ENCODE measurements at places on chromosomes 2 and 18.

DNA sequence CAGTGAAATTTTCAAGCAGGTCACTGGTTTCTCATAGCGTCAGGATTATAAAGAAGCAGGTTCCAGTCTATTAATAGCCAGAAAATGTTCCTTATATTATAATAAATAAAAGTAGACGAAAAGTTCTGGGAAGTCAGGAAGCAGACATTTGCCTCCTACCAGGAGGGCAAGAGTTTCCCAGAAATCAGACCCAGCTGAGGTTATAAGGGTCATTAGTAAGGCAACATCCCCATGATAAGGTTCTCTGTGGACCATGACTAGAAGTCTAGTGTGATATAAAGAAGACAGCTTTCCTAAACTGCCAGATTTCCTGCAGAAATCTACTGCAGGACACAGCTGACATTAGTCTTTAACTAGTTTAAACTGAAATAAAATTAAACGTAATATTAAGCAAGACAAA is 210.1 kb upstream of the STK17B start:
- no peak for ATAC-seq

DNA sequence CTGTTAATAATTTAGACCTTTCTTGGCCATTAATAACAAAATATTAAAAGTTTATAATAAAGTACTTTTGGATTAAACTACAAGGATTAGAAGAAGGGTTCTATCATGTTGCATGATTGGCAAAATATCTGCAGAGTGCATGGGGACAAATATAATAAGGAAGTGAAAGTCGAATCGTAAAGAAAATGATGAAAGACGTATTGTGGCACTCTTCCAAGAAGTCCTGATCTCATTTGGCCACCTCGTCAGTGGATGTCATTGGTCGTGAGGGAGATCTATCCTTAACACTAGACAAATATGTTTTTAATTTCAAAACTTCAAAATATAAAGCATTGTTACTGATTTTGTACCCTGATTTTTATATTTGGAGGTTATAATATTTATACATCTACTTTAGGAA is 197.7 kb upstream of the STON1 start:
- peak; percentile 82 for ATAC-seq

DNA sequence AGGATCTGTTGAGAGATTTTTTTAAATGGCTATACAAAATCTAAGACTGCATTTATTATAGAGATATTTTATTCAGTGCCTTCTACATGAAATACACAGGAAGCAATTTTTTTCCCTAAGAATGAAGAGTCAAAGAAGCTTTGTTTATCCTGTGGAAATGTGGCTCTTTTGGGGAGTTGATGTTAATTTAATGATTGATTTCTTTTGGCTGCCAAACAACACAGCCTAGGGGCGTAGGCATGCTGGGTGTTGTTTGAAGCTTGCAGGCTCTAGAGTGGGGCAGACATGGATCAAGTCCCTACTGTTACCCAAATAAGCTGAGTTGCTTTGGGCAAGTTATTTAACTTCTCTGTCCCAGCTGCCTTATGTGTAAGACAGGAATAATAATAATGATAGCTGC is 21.1 kb upstream of the PLEK start:
- ATAC-seq = no peak

DNA sequence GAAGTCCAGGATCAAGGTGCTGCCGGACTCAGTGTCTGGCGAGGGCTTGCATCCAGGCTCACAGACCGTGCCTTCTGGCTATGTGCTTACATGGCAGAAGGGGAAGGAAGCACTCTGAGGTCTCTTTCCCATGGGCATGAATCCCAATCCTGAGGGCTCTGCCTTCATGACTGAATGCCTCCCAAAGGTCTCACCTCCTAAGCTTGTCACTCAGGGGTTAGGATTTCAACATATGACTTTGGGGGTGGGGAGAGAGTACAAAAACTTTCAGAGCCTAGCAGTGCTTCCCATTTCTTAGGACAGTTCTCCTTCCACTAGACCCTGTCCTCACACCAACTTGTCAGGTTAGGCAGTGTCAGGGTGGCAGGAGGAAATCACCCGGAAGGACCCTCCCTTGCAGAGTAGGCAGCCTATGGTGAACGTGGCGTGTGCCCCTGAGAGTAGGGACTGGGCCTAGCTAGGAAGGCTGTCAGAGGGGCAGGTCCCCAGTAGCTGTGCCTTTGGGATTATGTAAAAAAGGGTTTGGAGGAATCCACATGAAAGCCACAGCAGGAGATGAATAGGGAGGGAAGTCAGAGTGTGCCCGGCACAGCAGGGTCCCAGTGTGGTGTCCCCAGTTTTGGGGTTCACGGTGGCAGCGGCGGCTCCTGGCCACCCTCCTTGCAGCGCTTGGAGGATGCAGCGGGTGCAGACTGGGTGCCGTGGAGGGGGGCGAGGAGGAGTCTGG is 233.3 kb downstream of the LDLRAD4 start:
- ATAC-seq = no peak

- ATAC-seq = no peak
Measured at GRCh38 chr18:45783097-45784075, 42.1 kb upstream of the SIGLEC15 start.

DNA sequence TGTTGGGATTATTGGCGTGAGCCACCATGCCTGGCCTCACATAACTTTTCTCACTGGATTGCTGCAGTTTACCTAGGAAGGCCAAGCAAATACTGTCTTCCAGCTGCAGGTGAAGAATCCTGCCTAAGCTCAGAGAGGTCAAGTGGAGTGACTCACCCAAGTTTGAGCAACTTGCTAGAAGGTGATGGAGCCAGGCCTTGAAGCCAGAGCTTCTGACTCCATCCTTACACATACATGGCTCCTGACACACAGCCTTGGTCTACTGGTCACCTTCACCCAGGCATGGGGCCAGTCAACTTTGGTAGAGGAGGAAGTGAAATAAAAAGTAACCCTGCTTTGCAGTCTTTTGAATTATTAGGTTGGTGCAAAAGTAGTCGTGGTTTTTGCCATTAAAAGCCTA is 93.5 kb downstream of the VWA3B start:
- ATAC-seq = no peak

DNA sequence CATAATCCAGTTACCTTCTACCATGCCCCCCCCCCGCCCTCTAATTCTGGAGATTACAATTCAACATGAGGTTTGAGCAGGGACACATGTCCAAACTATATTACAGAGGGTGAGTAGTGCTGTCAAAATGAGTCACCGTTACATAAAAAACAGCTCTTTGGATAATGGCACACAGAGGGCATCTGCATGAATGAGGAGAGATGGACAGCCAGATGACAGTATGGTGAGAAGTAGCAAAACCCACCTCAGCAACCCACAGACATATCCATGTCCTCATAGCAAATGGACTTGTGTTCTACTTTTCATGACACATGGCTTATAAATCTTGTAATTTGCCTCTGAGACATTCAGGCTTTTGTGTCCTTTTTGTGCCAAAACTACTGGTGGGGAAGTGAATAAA is 132.0 kb downstream of the EML6 start:
- no peak for ATAC-seq

- ATAC-seq = no peak
Measured at GRCh38 chr2:48089644-48090043, 183.3 kb upstream of the FBXO11 start.

- no peak for ATAC-seq
Measured at GRCh38 chr18:73944715-73945114, 202.9 kb downstream of the FBXO15 start.

- ATAC-seq = no peak
Measured at GRCh38 chr2:240254337-240255164, 114.1 kb upstream of the OTOS start.

DNA sequence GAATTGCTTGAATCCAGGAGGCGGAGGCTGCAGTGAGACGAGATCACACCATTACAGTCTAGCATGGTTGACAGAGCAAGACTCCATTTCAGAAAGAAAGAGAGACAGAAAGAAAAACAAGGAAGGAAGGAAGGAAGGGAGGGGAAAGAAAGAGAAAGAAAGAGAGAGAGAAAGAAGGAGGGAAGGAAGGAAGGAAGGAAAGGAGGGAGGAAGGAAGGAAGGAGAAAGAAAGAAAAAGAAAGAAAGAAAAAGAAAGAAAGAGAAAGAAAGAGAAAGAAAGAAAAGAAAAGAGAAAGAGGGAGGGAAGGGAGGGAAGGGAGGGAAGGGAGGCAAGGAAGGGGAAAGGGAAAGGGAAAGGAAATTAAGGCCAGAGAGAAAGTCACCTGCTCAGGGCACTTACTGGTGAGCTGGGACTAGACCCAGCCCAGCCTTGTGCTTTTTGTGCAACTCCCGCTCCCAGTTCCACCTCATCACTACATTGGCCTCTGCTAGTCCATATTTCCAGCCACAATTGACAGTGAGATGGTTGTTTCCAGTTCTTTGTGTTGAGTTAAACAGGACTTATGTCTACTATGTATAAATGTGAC is 35.7 kb downstream of the MOGAT1 start:
- no peak for ATAC-seq

- ATAC-seq = no peak
Measured at GRCh38 chr2:222878301-222878876, 17.6 kb downstream of the ACSL3 start.

- no peak for ATAC-seq
Measured at GRCh38 chr2:168450732-168451131, 5.3 kb upstream of the CERS6 start.

GRCh38 chr2:120669121-120669952 is 66.3 kb upstream of the GLI2 start:
- ATAC-seq = no peak

- no peak for ATAC-seq
Measured at GRCh38 chr2:5236249-5236648, 455.9 kb upstream of the SOX11 start.

DNA sequence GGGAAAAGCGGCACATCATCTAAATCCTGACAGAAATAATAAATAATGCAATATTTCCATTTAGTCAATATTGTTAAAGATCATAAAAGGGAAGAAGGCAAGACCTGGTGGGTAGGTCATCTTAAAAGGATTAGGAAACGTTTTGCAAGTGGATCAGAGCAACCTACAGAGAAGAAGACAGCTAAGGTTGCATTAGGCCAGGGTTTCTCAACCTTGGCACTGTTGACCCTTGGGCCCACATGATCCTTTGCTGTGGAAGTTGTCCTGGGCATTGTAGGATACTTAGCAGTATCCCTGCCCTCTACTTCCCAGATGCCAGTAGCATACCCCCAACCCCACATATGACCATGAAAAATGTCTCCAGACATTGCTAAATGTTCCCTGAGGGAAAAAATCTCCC is 55.0 kb downstream of the KLF7 start:
- ATAC-seq = no peak

GRCh38 chr2:96875498-96876268 is 5.8 kb upstream of the SEMA4C start:
- no peak for ATAC-seq

DNA sequence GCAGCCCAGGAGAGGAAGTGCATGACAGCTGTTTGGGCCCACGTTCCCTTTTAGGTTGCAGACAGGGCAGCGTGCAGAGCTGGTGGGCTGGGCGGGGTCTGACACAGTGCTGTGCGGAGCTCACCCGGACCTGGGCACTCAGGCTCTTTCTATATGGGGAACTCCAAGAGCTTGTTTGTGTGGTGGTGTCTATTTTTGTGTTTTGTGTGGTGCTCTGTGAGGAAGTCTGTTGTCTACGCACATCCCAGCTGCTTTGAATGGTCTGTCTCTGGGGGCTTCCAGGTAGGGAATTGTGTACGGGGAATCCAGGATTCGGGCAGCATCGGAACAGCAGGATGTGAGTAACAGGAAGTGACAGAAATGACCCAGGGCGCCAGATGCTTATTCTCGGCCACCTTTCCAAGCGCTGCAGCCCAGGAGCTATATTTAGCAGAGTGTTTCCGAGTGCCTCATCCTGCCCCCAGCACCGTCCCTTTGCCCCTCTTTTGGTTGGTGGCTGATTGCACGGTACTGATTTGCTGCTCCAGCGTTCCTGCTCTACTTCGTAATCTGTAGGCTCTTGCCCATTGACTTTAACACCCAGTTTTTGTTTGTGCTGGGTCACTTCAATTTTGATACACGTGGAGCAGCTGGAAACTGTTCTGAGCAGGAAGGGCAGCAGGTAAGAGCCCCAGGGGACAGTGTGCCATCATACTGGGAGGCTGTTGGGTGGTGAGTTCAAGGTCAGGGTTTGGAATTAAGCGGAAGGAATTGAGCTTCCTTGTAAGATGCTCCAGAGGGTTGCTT is 64.7 kb downstream of the DGKD start:
- ATAC-seq = peak; percentile 92

- no peak for ATAC-seq
Measured at GRCh38 chr18:47754311-47755101, 176.0 kb downstream of the SMAD2 start.

GRCh38 chr2:64607381-64608304 is 46.1 kb downstream of the SERTAD2 start:
- ATAC-seq = no peak

DNA sequence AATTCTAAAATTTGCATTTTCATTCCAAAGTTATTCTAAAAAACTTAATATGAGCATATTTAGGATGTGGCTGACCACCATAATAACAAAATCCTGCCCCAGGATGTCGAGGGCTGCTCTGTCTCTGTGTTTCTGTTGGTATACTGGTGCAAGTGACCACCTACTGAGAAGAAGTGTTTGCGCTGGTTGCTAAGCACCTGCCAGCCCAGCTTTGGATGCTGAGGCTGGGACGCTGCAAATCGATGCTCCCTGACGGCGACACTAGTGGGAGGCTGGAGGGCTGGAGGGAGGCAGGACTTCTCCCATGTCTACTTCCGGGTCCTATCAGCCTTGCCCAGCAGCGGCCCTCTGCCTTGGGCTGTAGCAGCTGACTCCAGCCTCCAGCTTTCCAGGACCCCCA is 45.0 kb downstream of the LAMA1 start:
- ATAC-seq = no peak

DNA sequence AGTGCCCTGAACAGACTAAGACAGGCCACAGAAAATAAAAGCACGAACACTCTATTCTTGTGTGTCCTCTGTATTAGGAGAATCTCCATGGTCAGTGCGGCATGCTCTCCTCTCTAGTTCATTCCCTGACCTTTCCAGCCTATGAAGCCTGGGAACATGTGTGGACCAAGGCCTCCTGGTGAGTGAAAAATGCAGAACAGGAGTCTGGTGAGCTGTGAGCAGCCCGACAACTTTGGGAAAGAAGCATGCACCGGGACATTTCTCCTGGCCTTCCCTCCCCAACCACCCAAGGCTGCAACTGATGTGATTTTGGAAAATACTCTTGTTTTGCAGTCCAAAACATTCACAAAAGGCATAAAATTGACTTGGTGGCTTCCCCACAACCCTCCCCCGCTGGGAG is 878.3 kb upstream of the ID2 start:
- no peak for ATAC-seq

DNA sequence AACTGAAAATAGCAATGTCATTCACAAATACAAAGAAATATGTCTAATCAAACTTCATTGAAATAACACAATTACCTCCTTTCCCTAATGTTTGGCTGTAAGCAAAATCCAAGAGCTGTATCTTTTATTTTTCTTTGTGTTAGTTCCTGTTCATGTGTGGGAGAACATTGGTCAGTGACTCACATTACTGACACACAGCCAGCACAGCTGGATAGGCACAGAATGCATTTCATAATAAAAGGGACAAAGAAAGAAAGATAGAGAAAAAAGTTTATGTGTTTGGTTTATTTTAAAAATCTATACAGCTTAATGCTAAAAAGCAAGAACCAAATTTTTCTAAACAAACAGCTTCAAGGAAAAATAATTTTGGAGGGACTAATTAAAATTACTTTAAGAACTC is 185.6 kb upstream of the COL3A1 start:
- no peak for ATAC-seq

Data from stimulated activated memory B cell treated with anti-CD40 and anti-IgM and Interleukin-4, amounts not matched to agents 10 μg/mL and 1 μg/mL and 100 μg/mL, for 72 hours (primary cell).